Osteocyte (in vitro differentiated cells): ENCODE measurements at places on chromosomes 5 and 9.

GRCh38 chr9:107345327-107345726, 62.2 kb downstream of the RAD23B start:
- DNase-seq = peak; percentile 36

DNA sequence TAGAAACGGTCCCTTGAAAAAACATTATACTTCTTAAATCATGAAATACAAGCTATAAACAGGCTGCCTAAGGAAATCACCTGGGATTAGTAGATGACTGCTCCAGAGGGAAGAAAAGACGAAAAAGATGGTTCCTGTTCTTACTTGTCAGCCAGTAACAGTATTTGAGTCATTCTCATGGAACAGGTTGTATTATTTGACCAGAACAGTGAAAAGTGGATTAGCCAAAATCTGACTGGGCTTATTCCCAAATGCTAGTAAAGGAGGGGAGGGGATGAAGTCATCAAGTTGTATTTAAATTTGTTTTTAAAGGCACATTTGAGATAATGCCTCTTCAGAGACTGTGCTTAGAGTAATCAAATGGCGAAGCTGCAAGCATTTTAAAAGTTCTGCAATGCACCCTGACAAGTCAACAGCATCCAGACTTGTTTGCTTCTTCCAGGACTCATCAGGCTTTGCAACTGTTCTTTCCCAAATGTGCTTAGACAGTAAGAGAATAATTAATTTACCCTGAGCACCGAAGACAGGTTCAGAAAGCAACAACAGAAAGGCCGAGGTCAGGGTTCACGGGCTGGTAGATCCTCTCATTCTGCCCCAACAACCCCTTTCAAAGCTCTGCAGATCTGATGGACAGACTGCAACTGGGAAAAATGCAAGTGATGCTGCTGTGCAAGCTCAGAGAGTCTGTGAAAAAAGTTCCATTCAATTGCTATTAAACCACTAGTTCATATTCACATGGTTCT, 800.6 kb downstream of the KCTD16 start:
- DNase-seq = no peak

DNA sequence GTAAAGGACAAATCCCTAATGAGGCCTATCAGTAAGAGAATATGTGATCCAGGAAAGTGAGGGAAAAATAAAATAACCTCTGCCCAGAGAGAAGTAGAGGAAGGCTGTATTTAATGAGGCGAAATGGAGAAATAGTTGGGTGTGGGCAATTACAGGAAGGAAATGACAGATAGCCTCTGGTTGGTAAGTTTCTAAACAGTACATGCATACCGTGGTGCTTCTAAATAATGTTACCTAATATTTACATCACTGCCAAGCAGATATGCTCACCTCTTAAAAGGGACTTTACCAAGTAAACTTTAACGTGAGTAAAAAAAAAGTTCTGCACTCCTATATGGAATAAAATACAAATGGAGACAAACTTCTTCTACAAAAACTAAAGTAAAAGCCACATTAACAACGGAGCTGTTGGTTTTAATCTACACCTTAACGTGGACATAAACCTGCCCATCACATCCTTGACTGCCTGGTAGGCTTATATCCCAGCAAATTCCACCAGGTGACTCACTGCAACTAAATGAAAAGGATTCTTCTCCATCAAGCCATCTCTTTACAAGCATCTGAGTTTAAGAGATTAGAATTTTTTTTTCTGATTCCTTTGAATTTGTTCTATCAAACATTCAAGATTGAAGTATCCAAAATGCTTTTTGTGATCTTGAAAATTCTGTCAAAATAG, 12.4 kb downstream of the NFIL3 start:
- no peak for DNase-seq

DNA sequence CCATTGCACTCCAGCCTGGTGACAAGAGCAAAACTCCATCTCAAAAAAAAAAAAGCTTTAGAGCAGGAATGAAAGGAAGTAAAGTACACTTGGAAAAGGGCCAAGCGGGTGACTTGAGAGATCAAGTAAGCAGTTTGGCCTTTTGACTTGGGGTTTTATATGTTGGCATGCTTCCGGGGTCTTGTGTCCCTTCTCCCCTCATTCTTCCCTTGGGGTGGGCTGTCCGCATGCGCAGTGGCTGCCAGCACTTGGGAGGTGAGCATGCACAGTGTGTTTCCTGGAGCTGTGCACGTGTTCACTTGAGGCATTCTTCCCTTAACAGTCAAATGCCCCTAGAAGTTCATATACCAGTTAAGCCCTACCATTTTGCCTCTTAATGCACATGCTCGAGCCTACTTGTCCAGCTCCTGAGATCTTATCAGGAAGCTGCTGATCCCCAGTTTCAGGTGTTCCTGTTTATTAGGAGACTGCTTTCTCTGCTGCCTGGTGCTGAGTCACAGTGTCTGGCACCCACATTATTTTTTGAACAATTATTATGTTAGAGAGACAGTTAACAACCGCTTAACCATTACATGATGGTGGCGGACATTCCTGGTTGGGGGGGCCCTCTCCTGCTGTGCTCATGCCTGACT, 32.6 kb upstream of the PRRC2B start:
- DNase-seq = no peak
